T-helper 2 cell (primary cell): ENCODE measurements at places on chromosomes 2 and 18.

DNA sequence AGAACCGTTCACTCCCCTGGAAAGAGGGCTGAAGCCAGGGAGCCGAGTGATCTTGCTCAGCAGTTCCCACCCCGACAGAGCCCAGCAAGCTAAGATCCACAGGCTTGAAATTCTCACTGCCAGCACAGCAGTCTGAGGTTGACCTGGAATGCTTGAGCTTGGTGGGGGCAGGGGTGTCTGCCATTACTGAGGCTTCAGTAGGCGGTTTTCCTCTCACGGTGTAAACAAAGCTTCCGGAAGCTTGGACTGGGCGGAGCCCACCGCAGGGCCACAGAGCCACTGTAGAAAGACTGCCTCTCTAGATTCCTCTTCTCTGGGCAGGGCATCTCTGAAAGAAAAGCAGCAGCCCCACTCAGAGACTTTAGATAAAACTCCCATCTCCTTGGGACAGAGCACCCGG lies 180.8 kb downstream of the WDR7 start:
- no peak for DNase-seq

DNA sequence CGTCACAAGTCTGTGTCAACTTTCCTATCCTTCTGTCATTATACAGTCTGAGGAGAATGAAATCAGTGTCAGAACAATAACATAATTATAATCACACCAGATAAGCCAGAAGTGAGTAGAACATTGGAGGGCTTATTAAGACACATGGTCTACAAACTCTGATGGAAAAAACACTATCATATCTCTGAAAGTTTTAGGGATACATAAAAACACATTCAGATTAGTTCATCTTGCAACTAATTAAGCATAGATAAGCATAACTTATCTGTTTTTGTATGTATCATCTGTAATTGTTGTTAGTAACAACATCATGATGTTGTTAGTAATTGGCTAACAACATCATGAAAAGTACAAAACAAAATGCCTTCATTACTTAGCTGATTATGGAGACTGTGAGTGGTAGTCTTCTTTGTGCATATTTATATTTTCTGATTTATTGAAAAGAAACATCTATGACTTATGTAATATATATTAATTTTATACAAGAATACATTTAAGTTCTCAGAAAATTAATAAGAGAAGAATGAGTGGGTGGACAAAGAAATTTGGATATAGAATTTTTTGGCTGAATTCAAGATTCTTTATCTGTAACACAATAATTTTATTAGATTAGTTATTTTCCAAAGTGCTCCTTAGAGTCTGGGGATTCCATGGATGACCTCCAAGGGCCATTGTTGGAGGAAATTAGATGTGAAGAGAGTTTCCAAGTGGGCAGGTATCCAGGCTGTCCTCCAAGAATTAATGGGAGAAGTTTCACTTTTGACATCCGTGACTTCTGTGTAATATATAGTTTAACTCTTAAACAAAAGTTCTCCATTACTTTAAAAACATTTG lies 16.9 kb upstream of the CCDC102B start:
- no peak for DNase-seq

- DNase-seq, result no peak
Measured at GRCh38 chr2:18464913-18465312, 95.5 kb downstream of the RDH14 start.

DNA sequence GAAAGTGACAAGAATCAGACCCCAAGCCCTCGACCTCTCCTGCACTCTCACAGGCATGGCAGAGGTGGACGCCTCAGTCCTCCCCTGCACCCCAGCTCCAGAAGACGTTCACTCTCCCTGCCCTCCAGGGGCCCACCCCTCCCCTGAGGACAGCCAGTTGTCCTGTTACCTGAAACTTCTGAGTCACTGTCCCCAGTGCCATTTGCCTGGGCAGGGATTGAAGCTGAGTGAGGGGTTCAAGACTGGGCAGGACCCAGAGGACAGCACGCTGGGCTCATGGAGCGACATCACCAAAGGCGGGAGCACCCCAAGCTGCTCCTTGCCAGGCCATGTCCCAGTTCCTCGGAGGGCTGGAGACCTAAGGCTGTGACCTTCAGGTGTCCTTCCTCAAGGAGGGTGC lies 34.2 kb upstream of the COL6A3 start:
- DNase-seq, result no peak
